ENCODE measurements at places on chromosomes 2 and 18.

- no peak for DNase-seq
Observed at GRCh38 chr2:101440127-101440738, 34.7 kb downstream of the RFX8 start.

- DNase-seq, result no peak
Observed at GRCh38 chr2:16324544-16324937, 341.1 kb downstream of the CYRIA start.

DNA sequence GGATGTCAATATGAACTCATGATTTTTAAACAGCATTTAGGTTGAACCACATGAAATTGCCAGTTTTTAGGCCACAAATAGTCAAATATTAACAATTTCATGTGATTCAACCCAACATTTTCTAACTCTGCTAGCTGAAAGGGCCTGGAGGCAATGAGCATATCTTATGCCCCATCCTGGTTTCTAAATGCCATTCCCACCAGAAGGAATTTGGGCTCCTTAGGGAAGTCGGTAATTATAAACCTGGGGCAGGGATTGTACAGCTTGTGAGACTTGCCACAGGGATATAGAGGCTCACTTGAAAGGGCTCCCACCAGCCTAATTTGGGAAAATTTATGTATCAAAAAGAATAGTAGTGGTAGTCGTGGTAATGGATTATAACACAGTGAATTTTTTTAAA is 178.4 kb upstream of the ALPP start:
- no peak for DNase-seq

- no peak for DNase-seq
Observed at GRCh38 chr2:146147448-146148012, 1627.6 kb upstream of the ZEB2 start.

DNA sequence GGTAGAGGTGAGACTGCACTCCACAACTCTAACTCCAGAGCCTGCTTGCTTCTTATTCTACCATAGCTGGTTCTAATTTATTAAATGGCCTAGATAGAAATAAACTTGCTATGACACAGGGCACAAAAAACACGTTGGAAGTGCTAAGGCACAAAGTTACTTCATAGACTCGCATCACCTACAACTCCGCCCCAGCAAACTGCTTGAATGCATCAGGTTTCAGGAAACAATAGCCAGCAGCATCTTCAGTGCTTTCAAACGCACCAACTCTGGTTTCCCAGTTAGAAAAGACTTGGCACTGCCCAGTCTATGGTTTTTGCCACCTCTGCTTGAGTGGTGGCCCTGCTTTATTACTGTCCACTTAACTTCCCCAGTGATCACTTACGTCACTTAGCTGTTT is 142.6 kb downstream of the RIF1 start:
- no peak for DNase-seq

GRCh38 chr2:9189901-9190300 is 16.7 kb upstream of the ASAP2 start:
- no peak for DNase-seq

DNA sequence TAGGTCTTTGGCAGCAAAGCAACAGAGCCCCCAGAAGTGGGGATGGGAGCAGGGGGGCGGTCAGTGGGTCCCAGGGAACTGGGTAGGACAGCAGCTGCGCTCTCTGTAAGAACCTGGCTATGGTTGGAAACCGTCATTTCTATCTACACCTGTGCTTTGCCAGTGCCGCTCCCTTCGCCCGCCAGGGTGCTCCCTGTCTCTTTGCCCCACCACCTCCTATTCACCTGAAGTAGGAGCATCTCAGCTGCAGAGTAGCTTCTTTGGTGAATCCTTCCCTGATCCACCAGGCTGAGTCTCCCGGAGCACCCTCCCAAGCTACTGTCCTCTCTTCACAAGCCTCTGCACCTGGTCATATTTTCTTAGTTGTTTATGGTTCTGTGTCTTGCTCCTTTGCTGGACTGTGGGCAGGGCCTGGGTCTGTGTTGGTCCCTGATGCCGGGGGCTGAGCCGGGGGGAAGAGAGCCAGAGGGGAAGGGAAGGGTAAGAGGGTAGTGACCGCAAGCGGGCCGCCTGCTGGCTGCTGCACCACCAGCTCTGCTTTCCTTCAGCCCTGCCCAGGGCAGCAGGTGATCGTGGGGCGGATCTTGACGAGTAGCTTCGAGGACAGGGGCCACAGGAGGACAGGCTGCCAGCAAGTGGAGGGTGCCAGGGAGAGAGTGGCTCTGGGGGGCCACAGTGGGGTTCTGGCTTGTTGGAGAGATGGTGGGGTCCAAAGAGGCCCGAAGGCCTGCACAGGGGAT is 45.2 kb downstream of the INPP5D start:
- DNase-seq, result no peak

DNA sequence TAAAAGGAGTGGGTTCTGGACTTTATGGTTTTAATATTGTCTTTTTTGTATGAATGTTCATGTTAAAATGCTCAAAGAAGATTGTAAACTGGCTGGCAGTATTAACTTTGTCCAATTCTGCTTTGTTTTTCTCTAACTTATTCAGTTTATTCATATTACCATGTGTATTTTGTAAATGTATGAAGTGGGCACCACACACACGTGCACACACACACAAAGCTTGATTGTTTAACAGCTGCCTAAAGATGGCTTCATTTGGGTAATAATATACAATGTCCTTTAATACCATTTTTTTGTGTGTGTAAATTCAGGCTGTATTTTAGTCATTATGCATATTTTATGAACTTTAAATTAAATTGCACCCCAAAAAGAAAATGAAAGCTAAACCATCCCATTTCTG is 11.4 kb upstream of the APCDD1 start:
- DNase-seq, result no peak

DNA sequence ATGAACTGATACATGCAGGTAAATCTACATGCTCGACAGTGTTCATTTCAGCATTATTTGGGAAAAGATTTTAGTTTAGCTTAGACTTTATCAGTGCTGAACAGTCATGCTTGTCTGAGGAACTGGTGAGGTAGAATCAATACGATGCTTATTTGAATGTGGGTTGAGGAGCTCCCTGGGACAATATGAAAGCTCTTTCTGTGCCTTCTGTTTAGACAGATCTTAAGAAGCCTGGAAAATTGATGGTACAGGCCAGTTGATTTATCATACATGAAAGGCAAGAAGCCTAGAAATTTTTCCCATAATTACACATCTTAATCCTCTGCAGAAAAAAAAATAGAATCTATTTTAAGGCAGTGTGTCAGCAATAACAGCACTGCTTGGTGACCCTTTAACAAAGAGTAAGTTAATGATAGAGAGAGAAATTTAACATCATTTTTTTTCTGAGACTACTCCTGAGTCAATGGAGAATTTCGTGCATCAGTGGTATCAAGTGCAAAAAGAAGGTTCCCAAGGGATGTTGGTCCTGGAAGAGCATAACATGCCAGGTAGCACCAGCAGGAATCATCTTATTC is 252.2 kb upstream of the CDH20 start:
- DNase-seq, result no peak

DNA sequence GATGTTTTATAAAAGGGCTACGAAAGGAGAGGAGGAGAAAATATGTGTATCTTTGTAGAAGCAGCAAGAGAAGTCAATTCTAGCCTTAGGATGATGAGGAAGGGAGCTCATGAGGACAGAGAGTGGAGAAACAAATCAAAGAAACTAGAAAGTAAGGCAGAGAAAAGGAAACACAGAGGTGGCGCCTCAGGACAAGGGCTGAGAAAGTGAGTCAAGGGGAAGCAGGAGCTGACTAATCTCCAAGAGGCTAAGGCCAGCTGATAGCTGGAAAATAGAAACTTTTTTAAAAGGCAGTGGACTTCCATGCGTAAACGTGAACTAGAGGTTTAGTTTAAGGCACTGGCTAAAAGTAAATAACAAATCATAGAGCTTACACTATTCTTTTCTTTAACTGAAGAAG is 173.3 kb downstream of the ANKRD44 start:
- DNase-seq, result no peak

- DNase-seq, result no peak
Observed at GRCh38 chr2:24712296-24712695, 80.9 kb downstream of the PTRHD1 start.

- no peak for DNase-seq
Observed at GRCh38 chr18:68533641-68534040, 181.3 kb downstream of the TMX3 start.

GRCh38 chr18:13804305-13804704 is 19.6 kb upstream of the MC5R start:
- no peak for DNase-seq

GRCh38 chr2:46814160-46814961 is 101.2 kb downstream of the MCFD2 start:
- DNase-seq, result no peak

DNA sequence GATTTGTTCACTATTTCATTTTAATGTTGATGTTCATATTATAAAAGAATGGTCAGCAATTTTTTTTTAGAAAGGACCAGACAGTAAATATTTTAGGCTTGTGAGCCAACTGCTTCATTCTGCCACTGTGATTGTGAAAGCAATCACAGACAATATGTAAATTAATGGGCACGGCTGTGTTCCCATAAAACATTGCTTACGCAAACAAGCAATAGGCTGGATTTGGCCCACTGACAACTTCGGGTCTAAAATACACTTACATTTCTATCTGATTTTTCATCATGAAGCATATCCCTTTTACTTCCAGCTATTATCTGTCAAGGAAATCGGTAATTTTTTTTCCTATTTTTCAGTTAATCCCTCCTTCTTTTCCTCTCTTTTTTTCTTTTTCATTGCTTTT is 182.2 kb upstream of the CDH2 start:
- no peak for DNase-seq

GRCh38 chr2:108228006-108228405 is 11.8 kb upstream of the SULT1C3 start:
- DNase-seq, result no peak

- DNase-seq, result no peak
Observed at GRCh38 chr2:64400105-64400728, 53.7 kb upstream of the LGALSL start.

- DNase-seq, result no peak
Observed at GRCh38 chr2:168912901-168913369, 11.8 kb downstream of the G6PC2 start.

DNA sequence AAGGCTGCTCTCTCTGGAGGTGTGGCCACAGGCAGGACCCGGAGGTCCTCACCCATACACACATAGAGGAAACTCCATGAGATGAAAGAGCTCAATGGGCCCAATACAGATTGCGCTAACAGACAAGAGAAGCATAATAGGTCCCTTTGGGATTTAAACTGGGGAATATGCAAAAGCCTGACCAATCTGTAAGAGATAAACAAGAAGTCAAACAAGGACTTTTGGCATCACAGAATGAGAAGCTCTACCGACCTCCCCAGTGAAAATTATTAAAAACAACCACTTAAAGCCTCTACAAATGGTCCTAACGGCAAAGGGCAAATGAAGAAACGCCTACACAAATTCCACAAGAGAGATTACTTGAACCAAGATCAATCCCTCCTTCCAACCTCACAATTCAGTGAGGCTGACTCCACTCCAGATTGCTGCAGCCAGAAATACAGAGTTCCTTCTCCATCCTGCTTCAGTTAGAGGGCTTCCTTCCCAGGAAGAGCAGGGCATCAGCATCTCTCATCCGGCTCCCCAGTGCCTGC is 10.8 kb downstream of the IWS1 start:
- no peak for DNase-seq

DNA sequence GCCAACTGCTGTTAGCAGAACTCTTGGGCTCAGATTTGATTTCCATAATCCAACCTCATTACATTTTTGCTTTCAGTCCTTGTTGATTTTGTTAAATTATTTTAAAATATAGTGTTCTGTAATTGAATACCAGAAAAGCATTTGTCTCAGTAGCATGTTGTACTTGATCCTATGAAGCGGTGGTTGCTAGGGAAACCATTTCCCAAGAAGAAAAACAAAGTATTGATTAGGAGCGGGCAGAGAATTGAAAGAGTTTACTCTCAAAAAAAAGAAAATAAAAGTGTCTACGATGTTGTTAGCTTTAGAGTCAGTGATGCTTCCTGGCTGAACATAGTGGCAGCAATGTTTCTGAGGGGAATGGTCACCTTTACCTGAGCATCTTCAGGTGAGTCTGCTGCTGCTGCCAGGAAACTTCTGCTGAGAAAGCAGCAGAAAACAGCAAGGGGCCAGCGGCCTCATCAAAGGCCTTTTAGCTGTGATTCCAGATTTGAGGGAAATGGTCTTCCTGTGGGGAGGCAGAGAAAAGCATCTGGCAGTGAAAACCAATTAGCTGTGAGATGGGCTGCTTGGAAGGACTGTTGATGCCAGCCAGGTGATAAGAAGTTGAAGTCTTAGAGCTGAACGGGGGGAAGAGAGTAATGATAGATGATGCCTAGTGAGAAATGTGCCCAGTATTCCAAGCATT is 37.1 kb downstream of the CRIM1 start:
- DNase-seq, result no peak

DNA sequence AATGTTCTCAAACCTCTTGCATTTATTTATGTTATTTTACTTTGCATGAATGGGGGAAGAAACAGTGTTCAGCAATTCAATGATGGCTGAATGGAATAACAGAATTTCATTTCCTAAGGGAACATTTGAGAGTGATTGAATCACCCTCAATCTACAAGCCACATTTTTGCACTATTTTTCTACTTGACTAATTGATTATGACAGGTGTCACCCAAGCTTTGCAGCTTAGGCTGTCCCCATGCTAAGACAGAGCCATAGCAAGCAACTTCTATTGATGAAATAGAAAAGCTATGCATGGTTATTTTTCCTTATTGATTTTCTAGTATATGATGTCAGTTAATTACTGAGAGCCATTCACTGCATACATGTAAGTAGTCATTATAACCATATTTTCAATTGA is 795.7 kb downstream of the DCC start:
- no peak for DNase-seq

GRCh38 chr2:222336442-222336841 is 37.6 kb upstream of the PAX3 start:
- DNase-seq, result no peak

DNA sequence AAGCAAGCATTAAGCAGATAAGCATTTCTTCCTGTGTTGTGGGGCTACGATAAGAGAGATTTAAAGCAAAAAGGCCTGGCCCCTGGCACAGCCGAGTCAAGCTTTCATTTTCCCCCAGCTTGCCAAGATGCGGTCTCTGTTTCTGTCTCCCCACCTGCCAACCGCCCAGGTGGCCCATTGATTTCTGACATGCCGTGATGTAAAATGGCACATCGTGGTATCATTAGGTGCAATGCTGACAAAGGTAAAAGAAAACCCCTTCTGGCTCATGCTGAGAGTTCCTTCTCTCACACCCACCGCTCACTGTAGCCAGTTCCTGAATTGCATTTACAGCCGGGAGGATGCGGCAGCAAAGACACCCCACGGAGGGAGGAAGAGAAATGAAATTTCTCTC is 62.8 kb downstream of the BOD1L2 start:
- DNase-seq, result no peak
